ENCODE measurements at places on chromosomes 2 and 18.

GRCh38 chr2:101690547-101691152 lies 6.9 kb upstream of the MAP4K4 start:
- DNase-seq, result no peak

DNA sequence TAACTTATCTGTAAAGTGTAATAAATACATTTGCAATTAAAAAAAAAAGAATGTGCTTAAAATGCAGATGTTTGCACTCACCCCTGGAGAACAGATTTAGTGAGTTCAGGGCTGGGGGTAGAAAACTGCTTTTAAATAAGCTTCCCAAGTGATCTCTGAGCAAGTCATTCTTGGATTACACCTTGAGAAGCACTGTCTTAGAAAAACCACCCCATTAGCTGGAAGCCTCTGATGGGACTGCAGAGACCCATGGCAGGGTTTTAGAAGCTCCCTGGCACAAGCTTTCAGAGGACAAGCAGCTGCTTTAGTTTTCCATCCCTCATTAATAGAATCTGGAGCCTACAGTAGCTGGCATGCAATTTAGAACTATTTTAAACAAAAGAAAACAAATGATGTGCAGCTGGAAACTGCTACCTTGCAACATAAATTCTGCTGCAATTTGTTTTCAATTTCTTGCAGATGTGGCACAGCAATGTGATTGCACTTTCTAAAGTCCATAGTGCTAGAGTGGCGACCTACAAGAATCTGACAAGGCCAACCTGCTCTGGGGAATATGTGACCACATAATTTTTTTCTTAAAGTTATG lies 141.5 kb downstream of the CDC42EP3 start:
- DNase-seq, result no peak

DNA sequence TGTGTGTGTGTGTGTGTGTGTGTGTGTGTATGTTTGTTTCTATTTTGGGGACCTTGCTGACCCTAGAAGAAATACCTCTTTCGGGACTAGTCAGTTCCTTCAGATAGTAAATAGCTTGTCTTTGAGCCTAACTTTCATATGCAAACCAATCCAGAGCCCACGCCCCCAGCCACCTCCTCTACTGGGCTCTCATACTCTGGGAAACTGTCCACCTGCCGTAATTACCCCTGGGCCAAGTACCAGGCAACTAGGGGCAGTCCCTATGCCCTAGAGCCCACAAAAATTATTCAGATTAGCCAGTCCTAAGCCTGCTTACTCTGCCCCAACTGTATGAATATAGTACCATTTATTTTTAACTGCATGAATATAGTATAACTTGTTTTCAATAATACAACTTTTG lies 970.4 kb downstream of the EPHA4 start:
- DNase-seq, result peak; percentile 3

DNA sequence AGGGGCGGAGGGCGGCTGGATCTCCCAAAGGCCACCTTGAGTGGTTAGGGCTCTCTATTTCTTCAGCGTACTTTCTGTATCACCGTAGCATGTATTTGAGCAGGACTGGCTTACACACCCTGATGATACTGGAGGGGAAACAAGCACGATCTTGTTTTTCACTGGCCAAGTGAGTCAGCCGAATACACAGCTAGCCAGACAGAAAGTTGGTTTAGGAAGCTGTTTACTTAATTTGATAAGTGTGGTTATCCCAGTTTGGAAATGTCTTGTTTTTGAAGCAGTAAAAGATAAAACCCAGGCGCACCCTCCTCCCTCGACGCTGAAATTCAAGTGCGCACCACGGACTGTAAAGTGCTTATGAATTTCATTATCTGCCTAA lies 582 bp downstream of the RIOK3 start:
- no peak for DNase-seq

GRCh38 chr2:174729797-174730697 lies 34.2 kb downstream of the CHRNA1 start:
- DNase-seq, result no peak

DNA sequence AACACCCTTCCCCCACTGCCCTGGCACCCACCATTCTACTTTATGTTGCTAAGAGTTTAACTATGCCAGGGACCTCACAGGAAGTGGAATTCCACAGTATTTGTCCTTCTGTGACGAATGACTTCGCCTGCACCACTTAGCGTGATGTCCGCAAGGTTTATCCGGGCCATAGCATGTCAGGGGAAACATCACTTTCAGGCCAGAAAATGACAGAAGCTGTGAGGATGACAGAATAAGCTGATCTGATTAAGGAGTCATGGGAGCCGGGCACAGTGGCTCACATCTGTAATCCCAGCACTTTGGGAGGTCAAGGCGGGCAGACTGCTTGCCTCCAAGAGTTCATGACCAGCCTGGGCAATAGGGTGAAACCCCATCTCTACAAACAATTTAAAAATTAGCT lies 248.8 kb downstream of the EIPR1 start:
- DNase-seq, result no peak

DNA sequence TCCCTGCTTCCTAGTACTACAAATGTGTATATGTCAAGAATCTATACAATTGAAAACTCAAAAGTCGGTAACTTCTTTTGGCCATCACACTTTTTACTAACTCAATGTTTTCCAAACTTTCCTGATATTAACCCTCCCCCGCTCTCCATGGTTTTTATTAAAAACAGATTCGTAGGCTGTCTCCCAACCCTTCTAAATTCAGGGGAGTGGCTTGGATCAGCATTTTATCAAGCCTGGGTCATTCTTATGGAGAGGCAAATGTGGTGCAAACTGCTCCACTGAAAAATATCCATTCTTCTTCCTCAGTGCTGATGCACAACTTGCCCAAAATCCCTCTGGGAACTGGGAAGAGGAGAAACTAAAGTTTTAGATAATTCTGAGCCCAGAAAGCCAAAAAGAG lies 134.2 kb downstream of the RIF1 start:
- DNase-seq, result no peak

DNA sequence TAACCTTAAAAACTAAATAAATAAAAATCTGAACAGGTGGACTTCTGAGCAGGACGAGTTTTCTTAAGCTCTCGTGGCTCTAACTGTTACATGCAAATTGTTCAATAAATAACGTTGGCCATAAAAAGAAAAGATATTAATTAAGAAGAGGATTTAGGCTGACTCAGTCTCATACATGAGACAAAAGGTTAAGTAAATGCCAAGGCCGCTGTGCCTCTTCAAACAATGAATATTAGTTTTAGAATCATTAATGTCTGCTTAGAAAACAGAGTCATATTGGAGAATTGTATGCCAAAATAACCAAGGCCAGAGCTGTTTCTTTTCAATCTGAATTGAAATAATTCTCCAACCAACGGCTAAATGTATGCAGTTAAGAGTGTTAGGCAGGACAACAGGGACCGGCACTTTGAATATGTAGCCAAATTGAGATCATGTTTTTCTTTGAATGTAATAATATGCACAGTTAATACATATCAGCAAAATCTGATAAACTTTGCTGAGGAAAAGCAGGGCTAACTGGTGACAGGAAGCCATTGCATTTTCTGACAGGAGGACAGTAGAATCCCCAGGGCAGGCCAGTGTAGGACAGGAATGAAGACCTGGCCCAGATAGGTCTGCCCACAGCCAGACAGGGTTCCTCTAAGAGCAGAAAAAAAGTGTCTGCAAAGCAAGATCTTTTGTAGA lies 1041.4 kb upstream of the FANCL start:
- no peak for DNase-seq

GRCh38 chr2:10083046-10083445 lies 2.8 kb upstream of the CYS1 start:
- DNase-seq, result no peak

DNA sequence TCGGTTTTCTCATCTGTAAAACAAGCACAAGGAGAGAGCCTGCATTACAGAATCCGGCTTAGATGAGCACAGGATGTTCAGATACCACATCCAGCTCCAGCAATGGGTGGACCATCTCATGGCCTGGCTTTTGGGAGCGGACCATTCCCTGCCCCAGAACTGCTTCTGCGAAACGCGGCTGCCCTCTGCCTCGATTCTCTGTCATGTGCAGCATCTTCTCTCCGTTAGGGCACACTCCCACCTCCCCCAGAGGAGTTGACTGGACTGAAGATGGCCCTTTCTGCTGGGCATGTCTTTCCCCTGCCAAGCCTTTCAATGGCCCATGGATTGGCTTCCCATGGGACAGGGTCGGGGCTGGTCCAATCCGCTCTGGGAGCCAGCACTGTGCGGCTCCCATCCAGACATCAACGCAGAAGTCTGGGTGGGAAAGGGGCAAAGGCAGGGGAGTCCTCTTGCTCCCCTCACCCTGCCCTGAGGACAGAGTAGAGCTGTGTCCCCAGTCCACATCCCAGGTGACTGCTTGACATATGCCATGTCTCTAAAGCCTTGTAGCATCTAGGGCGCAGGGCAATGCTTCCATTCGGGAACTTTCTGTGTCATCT lies 14.3 kb upstream of the FAHD2A start:
- no peak for DNase-seq

DNA sequence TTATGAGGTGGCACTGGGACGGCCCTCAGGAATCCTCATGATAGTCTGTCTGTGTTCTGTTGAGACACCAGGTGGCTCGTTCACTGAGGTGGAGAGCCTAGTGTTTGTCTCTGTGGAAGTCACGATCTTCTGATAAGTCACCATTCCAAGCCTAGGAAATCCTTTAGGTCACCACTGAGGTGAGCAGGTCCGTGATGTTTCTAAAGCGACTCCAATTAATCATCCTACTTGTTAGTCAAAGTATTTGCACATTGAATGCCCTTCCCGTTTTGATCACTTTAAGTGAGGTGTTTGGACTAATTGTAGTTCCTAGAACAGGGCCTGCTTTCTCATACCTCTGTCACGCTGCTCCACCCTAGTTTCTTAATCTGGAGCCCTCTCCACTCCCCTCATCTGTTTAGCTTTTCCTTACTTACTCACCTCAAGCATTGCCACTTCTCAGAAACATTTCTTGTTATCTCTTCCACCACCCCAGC lies 28.0 kb upstream of the DSG3 start:
- no peak for DNase-seq

DNA sequence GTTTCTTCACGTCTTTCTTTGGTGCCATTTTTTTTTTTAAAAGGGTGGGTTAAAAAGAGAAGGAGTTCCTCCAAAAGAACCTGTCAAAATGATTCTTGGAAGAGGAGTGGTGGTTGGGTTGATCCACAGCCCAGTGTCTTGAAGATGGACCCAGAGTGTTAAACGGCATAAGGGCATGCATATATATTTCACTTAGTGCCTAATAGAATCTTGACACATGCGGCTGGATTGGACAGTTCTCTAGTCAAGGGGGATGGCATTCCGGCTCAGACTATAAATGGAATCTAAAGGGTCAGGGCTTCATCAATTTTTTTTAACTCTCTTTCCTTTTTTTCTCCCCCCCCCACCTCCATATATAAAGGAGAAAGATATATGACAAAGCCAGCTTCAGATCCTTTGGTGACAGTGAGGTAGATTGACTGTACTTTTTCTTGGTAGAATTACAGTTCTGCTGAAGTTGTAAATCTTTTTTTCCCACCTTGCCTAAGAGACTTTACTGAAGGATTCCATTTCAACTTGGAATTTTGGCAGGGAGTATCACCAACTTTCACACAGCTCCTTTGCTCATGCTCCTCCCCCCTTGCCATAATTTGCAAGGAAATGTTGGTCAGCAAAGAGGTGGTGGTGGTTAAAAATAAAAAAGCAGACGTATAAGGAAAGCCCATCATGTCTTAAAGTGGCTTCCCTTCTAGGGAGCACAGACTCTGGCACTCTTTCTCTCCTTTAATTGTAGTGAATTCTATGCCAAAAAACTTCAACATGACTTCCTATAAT lies at the start of gene MYL1:
Gene MYL1 (minus strand): TSS at position 160 of the 774 bp plus-strand sequence. CDS start 132 bp downstream, at position 28.
- DNase-seq, result no peak

- no peak for DNase-seq
Observed at GRCh38 chr18:75065251-75066000, 143.5 kb downstream of the PTGR3 start.

GRCh38 chr2:26971911-26972786 lies 1.7 kb downstream of the MAPRE3 start:
- DNase-seq, result no peak

GRCh38 chr2:43218155-43218701 lies 8.2 kb downstream of the ZFP36L2 start:
- DNase-seq, result no peak

DNA sequence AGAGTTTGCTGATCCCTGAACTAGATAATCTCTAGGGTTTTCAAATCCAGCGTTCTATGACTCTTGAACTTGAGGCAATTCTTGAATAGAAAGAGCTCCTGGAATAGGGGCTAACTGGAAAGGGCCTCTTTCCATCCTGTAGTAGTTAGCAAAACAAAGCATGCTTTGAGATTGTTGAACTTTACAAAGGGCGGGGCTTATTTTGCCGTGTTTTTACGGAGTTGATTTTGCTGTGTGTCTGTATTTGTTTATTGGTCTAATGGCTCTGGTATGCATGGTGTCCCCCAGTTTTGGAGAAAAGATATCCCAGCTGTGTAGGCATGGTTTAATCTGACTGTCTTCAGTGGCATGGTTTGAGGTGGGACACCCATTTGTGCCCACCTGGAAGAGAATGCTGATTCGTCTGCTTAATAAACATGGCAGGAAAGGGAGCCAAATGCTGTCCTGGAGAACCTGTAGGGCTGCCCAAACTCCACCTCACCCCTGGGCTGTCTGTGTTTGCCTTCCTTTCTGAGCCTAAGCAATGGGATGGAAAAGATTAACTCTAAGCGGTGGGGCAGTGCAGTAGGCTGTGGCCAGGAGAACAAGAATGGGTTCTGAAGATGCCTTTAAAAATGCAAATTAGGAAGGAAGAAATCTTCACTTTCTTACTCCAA lies 74.1 kb upstream of the FOSL2 start:
- no peak for DNase-seq

DNA sequence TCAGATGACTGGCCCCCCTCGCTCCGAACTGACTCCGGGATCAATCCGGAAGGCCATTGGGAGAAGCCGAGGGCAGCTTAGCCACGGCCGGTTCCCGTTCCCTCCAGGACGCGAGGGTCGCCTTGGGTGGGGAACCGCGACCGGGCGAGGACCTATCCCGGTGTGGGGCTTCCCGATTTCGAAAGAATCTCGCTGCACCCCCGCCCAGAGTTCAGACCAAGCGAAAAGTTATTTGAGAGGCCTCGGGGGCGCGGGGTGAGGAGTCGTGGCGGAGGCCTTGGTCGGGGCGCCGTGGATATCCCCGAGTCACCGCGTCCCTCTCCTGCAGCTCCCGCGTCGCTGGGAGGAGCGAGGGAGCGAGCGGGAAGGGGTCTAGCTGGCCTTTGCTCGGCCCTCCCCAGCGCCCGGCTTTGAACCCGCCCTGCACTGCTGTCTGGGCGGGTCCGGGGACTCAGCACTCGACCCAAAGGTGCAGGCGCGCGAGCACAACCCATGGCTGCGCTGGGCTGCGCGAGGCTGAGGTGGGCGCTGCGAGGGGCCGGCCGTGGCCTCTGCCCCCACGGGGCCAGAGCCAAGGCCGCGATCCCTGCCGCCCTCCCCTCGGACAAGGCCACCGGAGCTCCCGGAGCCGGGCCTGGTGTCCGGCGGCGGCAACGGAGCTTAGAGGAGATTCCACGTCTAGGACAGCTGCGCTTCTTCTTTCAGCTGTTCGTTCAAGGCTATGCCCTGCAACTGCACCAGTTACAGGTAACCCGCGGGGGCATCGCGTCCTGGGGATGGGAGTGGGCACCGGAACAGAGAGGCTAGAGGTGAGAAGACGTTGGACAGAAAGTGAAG lies at the start of gene CYP27A1:
Gene CYP27A1 (plus strand): TSS at position 457 of the 837 bp plus-strand sequence. CDS start 36 bp downstream, at position 493.
- DNase-seq, result peak; percentile 23
